ENCODE measurements at places on chromosomes 5 and 9.
A peak's percentile ranks its signal among the peaks of the same experiment; 100 is the strongest.

DNA sequence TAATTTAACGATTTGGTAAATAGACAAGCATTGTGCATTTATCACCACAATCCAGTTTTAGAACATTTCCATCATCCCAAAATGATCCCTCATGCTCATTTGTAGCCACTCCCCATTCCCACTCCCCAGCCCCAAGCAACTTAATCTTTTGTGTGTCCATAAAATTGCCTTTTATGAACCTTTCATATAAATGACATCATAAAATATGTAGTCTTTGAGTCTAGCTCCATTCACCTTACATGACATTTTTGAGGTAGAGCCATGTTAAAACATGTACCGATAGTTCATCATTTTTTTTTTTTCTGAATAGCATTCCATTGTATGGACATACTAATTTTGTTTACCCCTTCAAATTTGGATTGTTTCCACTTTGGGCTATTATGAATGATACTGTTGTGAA lies 70.5 kb downstream of the C9orf85 start:
- no peak for DNase-seq

DNA sequence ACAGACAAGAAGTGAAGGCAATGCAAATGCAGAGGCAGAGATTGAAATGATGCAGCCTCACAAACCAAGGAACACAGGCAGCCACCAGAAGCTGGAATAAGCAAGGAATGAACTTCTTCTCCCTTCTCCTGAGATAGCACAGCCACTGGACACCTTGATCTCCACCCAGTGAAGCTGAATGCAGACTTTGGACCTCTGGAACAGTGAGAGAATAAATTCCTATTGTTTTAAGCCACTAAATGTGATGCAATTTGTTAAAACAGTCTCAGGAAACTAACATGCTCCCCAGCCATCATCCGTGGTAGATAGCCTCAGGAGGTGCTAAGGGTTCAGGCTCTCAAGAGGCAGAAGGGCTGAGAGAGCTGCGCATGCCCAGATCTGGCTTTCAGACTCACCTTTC lies 512.2 kb upstream of the ZNF608 start:
- DNase-seq = no peak

GRCh38 chr5:123429993-123430392 lies 6.8 kb upstream of the CEP120 start:
- no peak for DNase-seq

- DNase-seq = no peak
Measured at GRCh38 chr5:85952680-85953079, 665.1 kb upstream of the COX7C start.

DNA sequence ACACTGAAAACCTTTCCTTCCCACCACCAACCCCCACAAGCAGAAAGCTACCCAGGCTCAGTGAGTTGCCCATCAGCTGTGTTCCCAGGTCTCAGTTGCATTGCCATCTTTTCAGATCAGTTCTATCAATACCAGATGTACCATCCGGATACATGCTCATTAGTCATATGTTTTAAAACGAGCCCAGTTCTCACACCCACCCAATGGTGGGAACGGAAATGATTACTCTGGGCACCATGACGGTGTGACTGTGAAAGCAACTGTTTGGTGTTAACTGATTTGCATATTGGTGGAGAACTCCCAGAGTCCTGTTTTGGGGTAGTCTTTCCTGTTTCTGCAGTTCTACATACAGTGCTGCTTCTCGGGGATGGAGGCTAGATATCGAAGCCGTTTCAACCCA lies 212.3 kb downstream of the TRIM36 start:
- no peak for DNase-seq

DNA sequence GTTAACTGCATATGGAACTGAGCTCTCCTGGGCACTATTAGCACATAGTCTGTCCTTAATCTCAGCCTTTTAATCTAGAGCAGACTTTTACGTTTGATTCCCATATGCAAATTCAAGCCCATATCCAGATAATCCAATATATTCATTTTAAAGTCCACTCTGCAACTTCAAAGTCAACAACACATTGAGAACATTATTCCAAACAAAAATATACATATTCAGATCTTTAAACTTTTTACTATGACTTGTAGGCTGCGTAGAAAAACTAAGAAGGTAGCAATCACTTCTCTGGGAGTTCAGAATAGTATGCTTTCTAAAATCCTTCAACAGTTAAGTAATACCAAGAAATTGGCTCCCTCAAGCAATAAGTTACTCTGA lies 499.4 kb downstream of the SPATA31D1 start:
- DNase-seq = no peak

GRCh38 chr5:62606878-62607277 lies 28.3 kb downstream of the LRRC70 start:
- no peak for DNase-seq

DNA sequence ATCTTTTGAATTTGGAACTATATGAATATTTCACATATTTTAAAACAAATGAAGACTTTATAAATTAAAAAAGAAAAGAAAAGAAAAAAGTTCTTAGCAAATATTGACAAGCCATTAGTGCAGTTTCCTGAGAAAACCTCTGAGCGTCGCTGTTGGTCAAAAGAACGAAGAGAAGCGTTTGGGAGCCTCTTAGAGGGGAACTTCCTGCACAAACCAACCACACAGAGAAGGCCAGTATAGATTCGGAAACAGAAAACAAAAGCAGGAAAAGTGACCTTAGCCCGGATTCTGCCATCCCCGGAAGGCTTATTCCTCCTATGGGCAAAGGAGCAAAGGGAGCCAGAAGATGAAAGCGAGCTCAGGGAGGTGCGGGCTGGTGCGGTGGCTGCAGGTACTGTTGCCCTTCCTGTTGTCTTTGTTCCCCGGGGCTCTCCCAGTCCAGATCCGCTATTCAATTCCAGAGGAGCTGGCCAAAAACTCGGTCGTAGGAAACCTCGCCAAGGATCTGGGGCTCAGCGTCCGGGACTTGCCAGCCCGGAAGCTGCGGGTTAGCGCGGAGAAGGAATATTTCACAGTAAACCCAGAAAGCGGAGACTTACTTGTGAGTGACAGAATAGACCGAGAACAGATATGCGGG lies at the start of gene PCDHGB2:
TSS of gene PCDHGB2 (plus strand) at position 205 of the 637 bp plus-strand sequence. CDS start at position 347, 142 bp downstream.
- DNase-seq = peak; percentile 54

- DNase-seq = no peak
Measured at GRCh38 chr9:131346559-131346958, 47.3 kb upstream of the PRRC2B start.

GRCh38 chr9:94100152-94100879 lies 16.1 kb downstream of the PTPDC1 start:
- no peak for DNase-seq

- DNase-seq = no peak
Measured at GRCh38 chr5:103347716-103348423, 89.3 kb downstream of the MACIR start.

DNA sequence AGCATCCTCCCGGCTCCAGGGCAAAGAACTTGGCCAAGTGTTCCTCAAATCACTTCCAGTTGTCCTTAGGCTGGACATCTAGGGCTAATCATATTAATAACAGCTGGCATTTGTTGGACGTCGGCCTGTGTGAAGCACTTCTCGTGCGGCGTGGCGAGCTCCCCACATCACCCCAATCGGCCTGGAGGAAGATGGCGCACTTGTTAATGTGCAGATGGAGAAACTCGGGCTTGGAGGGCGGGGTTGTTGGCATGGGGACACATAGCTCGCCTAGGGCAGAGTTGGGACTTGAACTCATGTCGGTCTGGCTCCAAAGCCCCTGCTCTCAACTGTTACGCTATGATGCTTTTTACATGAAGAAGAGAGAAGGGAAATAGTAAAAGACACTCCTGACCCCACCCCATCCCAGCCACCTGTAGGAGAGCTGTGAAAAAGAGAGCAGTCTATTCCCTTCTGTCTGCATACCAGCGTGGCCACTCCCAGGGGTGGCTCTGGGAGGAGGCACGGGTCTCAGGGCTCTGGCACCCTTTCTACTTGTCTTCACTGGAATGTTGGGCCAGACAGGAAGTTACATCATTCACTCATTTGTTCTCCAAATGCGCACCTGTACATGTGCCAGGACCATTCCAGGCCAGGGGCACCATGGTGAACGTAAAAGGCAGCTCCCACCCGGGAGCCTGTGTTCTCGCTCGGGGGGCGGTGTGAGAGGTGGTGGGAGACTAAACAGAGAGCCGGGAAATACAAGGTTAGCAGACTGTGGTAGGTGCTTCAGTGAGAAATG lies 12.8 kb upstream of the NUP214 start:
- no peak for DNase-seq

DNA sequence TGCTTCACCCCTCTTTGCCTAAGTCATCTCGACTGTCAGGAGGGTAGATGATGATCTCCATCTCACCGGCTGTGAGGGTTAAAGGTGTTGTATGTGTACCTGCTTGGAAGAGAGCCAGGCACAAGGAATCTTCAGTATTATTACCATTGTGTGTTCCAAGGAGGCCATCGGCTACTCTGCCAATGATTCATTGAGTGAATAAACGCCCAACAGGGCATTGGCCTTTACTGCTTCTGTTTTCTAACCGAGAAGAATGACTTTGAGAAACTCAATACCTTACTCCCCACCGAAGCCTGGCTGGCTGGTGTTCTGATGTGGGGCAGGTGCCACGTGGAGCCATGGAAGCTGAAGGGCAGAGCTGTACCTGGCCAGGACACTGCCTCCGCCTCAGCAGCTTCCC lies 228.8 kb downstream of the SNX18 start:
- no peak for DNase-seq

DNA sequence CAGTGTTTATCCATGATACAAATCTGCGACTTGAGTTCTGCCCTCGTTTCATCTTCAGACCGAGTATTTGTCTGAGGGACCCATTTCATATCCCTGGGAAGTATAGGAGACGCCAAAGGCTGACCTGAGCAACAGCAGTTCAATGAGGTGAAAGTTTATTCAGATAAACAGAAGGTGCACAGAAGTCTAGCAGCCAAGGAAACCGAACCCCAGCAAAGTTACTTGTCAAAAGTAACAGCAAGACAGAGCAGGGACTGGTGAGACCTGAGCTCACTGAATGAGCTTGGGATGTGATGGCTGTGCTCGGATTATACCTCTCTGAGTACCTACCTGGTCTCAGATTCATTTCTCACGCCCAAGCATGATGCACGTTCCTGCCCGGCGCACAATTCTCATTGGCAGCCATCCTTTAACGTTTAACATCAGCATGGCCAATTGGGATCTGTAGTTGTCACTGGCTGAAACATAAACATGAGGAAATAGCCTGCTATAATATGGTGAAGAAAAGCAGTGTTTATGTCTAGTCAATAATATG lies 599 bp downstream of the LYRM7 start:
- peak; percentile 39 for DNase-seq

- DNase-seq = no peak
Measured at GRCh38 chr9:135169709-135170226, 82.3 kb downstream of the OLFM1 start.

DNA sequence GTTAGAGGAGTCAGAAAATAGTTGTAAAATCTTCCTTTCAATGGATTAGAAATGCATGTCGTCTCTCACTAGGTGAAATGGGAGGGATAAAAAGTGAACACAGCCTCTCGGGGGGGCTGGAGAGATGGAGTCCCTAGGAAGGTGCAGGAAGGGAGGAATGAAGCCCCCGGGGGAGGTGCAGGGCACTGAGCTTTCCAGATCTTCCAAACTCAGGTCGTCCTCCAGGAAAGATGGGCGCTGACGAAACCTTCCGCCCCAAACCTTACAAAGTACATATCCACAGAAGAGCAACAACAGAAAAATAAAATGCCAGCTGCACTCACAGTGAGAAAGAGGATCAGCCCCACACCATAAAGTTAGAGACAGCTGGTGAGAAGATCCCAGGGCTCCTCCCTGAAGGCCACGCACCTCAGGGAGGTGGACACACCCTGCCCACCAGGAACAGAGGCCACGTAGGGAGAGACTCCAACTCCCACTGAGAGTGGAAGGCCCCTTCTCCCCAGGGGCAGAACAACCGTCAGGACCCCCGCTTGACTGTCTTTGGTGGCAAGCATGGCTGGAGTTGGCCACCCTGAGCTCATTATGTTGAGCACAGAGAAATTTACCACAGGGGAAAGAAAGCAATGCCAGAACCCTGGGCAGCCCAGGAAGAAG lies 174.3 kb downstream of the AUH start:
- DNase-seq = no peak

- no peak for DNase-seq
Measured at GRCh38 chr5:79030663-79031484, 38.6 kb downstream of the DMGDH start.

GRCh38 chr9:92297611-92298010 lies 4.1 kb upstream of the IARS1 start:
- DNase-seq = no peak

GRCh38 chr9:109787735-109788134 lies 7.7 kb downstream of the PALM2AKAP2 start:
- DNase-seq = peak; percentile 3

GRCh38 chr9:72952381-72952690 lies 517 bp downstream of the ALDH1A1 start:
- no peak for DNase-seq

Measured in NCI-H524 (cell line).